ENCODE measurements at places on chromosomes 3 and 15.

DNA sequence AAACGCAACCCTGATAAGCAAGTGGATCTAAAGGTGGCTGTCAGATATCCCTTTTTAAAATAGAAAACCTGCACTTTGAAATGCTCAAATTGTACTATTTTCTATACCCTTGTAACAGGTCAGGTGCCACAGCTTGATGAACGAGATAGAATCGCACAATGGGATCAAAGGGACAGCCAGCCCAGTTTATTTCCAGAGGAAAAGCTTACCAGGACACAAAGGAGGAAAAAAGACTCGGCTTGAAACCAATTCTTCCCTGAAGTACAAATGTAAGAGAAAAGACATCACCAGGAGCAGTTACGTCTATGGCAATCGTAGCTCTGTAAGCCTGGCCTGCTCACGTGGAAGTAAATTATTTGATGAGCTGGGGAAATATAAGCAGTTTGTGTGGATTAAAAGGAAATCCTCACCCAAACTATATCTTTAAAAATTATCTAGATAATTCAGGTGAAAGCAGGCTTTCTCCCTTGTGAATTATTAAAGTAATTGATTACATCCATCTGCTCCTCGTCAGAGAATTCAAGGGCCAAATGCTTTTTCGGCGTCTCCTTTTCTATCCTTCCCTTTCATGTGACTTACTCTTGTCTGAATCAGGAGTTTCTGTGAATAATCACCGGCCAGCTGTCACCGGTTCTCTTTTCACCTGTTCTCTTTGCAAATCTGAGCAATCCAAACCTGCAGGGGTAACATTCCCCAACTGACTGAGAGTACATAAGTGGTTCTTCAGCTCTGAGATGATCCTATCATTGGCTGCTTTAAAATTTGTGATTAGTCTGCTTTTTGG is 339.2 kb upstream of the ONECUT1 start:
- no peak for DNase-seq

GRCh38 chr15:74317820-74318375 is 49.5 kb downstream of the CYP11A1 start:
- no peak for DNase-seq

GRCh38 chr3:8136553-8136952 is 365.1 kb upstream of the LMCD1 start:
- DNase-seq: no peak

GRCh38 chr15:93001881-93002280 is 87.1 kb downstream of the RGMA start:
- DNase-seq: no peak

DNA sequence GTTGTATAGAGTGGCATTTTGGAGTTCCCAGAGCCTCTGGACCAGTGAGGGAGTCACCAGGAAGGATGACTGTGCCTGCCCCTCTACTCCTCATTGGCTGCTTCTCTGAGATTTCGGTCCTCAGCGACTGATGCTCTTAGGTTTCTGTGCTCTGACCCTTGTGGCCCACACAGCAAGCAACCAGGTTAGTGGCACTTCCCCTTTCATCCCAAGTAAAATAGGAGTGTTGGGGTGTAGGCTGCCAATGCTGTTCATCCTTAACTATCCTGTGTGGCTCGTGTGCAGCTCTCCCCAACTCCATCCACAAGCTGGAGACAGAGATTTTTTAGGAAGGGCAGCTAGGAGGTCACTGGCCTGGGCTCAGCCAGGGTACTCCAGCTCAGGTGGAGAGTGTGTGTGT is 21.3 kb downstream of the PRR23A start:
- no peak for DNase-seq

DNA sequence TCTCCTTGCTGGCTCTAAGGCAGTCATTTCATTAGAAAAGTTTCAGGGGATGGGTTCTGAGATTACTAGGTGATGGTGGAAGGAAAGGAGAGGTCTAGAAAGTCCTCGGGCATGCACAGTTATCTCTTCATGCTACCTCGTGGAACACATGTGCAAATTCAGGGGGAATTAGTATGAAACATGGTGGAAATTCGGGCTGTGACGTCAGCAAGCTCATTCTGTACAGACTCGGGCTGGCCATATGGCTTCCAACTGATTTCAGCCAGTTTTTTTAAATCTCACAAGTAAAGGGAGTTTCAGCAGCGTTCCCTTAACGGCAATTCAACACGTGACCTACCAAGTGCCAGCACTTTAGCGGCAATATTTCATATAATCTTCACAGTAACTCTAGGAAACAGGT is 251.1 kb downstream of the TBL1XR1 start:
- no peak for DNase-seq

- DNase-seq: peak; percentile 95
Measured at GRCh38 chr3:140180603-140181002, 245.6 kb downstream of the CLSTN2 start.

DNA sequence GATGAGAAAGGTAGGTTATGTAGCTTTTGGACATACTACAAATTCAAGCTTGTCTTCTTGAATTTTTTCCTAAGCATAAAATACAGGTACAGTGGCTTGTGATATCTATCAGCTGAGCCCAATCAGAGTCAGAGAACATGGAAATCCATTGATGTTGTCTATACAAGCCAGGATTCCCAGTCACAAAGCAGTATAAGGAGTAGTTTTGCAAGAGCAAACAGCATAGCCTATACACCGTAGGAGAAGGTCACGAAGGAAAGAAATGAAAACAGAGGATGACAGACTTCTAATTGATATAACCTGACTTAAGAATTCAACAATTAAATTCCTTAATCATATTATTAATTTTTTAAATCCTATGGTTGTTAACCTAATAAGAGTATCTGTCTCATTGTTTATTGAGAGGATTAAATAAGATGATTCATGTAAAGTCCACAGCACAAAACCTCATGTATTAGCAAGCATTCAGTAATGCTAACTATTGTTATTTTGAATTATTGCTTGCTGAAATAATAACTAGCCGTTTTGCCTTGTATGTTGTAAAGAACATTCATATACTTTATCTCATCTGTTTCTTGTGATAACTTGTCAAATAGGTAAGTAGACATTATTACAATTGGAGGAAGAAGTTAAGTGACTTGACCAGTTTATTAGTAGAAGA is 276.6 kb upstream of the ZPLD1 start:
- no peak for DNase-seq

DNA sequence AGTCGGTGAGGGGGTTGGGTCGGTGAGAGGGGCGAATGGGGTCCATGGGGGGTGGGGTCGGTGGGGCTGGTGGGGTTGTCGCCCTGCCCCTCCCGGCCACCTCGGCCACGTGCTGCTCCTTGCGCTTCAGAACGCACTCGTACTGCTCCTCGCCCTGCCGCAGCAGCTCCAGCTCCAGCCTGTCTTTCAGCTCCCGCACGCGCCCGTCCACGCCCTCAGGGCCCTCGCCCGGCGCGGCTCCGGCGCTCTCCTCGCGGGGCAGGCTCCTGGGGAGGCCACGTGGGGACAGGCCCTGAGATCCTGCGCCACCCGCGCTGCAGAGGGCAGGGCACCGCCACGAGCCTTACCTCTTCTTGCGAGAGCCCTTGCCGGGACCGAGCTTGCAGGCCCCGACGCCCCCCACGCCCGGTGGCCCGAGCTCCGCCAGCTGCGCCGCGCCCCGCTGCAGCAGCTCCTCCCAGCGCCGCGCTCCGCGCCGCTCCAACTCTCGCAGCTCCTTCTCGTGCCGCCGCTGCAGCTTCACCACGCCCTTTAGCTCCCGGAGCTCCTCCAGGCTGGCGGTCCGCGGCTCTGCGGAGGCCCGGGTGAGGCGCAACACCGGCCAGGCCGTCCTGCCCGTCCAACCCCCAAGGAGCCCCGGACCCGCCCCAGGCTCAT is 8.2 kb upstream of the ANKRD63 start:
- DNase-seq: peak; percentile 61

Measured in NCI-H146 (cell line).